NCI-H510A treated with DMSO at 0.1 percent for 48 hours (cell line): ENCODE measurements at places on chromosomes 4 and X.
A peak's percentile ranks its signal among the peaks of the same experiment; 100 is the strongest.

DNA sequence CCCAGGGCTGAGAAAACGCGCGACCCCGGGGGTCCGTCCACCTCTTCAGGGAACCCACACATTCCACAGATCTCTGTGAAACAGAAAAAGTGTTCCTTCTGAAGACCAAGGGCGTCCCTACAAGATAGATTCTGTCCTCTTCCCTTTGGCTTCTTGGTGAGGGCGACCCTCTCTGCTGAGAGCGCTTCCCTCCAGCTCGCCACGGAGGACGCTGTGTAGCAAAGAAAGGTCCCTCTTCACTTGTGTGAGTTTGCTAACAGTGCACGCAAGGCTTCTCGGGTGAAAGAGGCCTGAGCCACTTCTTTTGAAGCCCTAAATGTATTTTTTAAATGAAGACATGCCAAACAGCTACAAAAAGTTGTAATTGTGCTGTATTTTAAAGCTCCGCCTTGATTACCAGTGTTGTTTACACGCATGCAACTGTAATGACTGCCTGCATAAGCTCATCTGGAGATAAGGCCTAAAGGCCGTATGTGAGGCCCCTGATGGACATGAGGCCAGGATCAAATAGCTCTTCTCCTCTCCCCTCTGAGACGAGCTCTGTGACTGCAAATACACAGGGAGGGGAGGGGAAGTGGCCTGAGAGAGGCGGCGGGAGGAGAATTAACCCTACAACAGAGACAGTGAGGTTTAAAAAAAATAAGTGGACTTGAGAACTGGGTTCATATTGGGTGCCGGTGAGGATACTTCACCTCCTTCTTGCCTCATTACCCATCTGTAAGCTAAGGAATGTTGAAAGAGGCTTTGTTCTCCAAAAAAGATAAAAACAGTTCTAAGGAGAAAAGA is 95.5 kb downstream of the SOWAHB start:
- no peak for DNase-seq

DNA sequence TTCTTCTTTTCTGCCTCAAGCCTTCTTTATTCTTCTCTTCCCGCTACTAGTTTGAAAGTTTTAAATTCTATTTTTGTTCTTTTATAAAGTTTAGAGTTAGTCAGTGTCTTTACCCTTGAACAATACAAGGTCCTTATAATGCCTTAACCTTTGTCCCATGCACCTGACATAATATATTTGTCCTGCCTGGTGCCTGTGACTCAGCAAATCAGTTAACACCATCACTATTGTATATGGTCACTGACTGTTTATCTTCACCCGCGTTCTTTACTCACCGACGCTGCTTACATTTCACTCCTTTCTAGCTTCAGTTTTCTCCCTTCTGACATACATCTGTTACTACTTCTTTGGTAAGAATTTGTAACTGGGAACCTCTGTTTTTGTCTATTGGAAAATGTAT is 5.7 kb downstream of the SMIM20 start:
- peak; percentile 12 for DNase-seq

DNA sequence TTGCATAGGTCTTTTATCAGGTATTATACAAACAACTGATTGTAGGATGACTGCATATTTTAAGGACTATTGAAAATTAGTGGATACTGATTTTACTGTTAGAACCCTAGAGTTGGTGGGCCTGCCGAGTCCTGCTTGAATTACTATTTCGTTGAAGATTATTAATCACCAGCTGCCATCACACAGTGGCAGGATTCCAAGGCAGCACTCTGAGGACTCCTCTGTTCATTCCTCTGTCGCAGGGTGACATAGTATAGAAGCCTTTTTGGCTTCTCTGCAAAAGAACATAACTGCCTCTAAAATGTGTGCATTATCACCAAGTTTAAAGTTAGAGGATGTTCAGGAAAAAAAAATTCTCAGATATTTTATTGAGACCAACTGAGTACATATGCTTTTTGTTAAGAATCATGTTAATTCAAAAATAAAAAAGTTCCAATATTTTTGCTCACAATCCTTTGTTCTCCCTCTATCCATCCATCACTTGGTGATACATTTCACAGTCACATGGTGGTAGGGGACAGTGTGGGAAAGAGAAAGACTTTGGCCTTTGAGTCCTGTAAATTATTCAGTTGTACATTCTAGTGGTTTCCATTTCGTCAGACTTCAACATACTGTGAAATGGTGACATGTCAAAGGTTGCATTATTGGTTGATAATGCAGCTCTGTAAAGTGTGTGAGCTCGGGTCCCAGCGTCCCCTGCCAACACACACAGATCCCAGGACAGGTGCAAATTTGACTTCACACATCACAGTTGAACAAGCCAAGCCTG is 332.5 kb downstream of the GRID2 start:
- no peak for DNase-seq

DNA sequence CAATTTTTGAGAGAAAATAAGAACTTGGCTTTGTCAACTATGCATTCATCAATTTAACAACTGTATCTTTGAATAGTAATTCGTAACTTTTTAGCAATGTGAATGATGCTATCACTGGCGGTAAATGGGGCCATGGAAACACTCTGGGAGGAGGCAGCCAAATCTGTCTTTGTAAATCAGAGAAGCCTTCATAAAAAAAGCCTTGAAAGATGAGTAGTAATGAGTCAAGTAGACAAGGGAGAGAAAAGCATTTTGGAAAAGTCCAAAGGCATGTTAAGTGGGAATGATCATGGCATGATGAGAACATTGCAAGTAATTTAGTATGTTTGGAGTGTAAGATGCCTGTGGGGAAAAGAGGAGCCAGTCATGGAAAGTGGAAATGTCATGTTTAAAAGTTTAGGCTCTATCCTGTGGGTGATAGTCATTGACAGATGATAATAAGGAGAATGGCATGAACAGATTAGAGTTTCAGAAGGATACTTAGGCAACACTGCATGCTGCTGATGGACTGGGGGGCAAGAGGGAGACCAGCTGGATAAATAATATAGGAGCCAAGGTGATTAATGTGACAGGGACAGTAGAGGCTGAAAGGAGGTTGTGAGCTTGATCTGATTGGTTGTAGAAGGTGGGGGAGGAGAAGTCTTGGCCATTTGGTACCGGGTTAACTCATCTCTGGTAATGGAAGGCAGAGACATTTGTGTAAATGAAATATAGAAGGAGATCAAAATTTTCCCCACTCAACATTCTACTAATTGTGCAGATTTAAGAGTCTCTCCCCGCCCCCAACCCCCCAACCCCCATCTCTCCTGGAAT is 16.3 kb downstream of the SPRY1 start:
- DNase-seq = no peak

DNA sequence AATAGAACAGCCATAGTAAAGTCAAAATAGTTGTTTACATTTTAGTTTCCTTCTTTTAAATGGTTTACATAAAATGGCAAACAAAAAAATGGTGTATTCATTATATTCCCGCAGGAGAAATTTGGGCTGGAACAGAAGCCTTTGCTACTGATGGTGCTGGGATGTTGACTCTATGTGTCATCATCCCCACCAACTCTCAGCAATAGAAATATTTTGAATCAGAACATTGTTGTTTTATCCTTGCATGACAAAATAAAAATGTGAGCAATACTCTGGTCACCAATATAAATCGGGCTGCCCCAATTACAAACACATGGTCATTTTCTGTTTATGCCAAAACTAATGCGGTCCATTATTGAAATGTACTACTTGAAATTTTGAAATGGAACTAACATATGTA is 1131.6 kb upstream of the PCDH7 start:
- no peak for DNase-seq

GRCh38 chr4:53646795-53647194 is 55.5 kb upstream of the LNX1 start:
- DNase-seq = peak; percentile 22

DNA sequence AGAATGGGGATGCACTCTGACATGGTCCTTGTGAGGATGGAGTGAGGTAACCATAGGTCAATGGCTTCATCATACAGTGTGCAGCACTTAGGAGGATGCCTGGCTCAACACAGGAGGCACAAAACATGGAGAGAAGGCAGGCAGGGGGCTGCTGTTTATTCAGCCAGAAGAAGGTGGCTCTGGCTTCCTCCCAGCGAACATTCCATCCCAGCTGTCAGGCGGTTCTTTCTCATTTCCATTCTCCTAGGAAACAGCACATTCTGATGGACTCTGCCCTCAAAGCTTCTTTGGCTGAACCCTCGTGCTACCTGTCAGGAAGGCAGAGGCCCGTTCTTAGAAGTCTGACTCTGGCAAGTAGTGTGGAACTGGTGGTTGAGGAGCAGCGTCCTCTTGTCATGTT is 18.6 kb downstream of the STK32B start:
- no peak for DNase-seq

GRCh38 chr4:5750052-5750945 is 39.3 kb downstream of the EVC start:
- no peak for DNase-seq

DNA sequence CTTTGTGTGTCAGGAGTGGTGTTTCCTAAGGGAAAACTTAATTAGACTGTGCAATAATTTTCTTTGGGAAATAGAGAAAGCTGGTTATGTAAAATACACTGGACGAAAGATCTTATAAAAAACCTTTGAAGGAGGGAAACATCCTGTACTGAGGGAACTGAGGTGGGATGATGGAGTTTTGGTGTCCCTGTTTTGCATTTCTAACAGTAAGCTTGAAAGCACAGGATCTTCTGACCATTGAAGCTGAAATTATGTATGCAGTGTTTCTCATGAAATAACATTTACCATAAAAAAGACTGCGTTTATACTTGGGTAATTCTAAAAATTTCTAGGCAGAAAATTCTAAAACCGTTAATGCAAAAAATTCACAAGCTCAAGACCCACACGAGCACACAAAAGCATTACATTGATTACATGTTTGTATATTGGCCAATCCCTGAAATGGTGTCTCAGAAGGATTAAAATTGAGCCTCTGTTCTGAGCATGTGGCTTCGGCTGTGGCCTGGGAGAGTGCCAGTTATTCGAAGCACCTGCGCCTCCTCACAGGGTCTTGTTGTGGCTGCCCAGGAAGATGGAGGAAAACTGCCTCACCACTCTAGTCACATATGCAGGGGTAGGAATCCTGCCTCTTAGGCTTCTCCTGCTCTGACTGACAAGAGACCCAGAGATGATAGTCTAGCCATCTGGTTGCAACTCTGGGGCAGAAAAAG is 49.5 kb downstream of the JADE3 start:
- DNase-seq = no peak

DNA sequence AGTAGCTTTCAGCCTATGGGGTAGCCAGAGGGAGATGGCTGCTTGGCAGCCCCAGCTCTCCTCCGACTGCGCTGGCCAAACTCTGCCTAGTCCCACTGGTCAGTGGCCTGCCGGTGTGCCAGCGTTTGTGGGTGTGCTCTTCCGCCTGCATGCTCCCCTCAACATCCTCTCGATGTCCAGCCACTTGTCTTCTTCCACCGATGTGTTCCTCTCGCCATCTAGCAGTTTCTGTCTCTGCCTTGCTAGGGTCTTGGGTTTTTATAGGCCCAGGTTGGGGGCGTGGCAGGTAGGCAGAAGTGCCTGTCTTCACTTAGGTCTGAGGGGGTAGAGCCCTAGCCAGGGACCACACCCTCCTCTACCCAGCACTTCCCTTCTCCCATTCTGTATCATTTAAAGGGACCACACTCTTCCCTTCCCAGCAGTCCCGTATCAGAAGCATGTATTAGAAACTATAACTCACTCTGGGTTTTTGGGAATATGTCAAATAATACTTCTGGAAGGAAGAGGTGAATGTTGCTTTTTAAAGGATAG is 124.4 kb downstream of the KDM6A start:
- DNase-seq = no peak

GRCh38 chrX:44544036-44544435 is 1.4 kb upstream of the FUNDC1 start:
- no peak for DNase-seq

GRCh38 chr4:44660396-44660795 is 9.0 kb upstream of the YIPF7 start:
- no peak for DNase-seq

GRCh38 chrX:9207142-9207541 is 173.2 kb upstream of the FAM9B start:
- DNase-seq = no peak

GRCh38 chrX:5307416-5307815 is 921.3 kb downstream of the NLGN4X start:
- no peak for DNase-seq

DNA sequence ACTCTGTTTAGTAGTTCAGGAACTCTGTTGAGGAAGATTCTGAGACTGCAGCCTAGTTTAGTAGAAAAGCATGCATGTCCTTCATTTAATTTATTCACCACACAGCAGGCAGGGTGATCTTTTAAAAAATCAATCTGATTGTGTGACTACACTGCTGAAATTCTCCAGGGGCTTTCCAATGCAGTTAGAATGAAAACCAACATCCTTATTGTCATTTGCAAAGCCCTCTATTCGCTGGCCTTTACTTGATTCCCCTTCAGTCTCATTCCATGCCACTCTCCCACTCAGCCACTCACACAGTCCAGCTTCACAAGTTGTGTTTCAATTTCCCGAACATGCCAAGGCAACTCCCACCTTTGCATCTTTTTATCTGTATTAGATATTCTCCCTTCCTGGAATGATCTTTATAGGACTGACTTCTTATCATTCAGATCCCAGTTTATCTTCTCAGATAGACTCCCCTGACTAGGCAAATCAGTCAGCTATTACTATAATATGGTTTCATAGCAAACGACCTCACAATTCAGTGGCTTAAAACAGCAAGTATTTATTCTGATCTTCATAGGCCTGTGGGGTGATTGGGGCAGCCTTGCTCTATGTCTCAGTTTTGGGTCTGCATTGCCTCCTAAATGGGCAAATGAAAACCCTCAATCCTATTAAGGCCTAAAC is 21.3 kb upstream of the FTHL17 start:
- DNase-seq = no peak

DNA sequence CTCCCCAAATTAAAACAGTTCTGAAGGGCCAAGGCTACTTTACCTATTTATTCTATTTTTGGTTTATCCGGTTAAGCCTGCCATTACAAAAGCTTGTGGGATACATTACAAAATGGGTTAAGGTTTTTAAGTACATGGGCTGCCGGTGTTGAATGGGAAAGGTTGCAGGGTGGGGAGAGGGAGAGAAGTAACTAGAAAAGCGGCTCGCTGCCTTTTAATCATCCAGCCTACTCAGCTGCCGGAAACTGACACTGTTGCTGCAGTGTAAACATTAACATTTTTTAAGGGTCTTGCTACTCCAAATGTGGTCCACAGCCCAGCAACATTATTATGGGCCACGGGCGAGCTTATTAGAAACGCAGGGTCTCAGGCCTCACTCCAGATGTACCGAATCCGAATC is 1.5 kb upstream of the IL1RAPL1 start:
- no peak for DNase-seq

DNA sequence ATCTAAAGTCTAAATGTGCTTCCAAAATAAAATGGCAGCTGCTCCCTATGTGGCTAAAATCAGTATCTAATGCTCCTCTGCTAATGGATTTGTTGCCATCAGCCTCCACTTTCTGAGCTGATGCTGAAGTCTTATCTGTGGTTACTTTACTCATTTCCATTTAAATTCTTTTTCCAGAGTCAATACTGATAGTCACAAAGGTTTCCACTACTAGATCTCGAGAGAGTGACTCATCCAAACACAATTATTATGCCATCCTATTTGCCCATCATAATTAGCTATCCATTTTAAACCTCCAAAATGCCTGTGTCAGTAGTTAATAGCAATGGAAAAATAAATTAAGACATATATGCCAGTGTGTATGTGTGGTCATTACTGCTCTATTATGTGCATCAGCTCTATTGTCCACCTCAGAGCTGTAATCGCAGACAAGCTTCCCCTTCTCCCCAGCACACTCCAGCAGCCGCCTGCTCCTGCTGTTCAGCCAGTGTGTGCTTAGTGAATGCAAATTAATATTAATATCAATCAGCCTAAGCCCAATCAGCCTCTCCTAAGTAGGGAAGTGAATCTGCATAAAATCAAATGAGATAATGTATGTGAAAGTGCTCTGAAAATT is 199.8 kb upstream of the ZIC3 start:
- DNase-seq = no peak
